ENCODE measurements at places on chromosomes 5 and 9.

DNA sequence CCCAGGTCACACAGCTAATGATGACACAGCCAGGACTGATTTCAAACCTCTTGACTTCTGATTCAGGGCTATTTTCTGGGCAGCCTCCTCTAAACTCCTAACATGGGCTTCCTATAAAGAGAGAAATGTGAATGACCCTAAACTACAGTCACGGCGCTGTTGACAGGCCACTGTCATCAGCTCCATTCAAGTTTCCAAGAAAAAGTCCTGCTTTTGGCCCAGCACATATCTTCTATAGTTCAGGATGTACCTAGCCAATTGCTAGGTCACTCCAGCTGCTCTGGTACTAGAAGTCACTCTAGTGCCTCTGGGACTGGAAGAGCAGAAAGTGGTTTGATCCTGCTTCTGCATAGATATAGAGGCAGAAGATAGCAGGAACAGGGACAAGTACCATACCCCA is 64.9 kb upstream of the TARS1 start:
- no peak for DNase-seq

DNA sequence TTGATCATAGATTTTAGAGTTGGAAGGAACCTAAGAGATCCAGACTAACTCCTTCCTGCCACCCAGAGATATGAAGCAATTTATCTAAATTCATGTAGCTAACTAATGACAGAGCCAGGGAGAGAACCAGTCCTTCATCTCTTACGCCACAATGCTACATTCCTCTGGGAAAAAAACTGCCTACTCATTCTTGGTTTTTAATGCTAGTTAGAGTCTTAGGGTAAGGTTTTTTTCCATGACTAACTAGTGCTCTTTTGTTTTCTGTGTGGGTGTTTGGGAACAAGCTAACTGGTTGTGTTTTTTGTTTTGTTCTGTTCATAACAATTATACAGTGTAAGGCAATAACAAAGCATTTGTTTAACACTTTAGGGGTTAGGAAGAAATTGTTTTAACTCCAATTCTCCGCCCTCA is 52.4 kb downstream of the SLC44A1 start:
- peak; percentile 20 for DNase-seq

DNA sequence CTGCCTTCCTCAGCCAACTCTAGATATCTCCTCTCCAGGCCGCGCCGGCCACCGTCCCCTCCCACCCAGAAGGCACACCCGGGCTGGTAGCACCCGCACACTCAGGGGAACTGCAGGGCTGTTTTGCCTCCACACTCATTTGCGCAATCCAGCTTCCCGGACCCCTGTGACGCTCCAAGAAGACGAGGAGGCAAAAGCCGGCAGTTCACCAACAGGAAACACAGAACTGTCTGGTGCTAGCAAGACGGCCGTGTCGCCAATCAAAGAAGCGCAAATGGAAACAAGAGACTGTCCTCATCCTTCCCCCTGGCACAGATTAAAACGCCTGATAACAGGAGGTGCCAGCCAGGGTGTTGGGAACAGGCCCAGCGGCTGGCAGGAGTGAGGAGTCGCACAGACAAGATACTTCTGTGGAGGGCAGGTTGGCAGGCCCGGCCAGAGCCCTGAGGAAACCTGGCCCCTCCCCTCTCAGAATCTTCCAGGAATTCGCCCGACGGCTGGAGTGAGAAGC is 7.8 kb downstream of the AGPAT2 start:
- no peak for DNase-seq

DNA sequence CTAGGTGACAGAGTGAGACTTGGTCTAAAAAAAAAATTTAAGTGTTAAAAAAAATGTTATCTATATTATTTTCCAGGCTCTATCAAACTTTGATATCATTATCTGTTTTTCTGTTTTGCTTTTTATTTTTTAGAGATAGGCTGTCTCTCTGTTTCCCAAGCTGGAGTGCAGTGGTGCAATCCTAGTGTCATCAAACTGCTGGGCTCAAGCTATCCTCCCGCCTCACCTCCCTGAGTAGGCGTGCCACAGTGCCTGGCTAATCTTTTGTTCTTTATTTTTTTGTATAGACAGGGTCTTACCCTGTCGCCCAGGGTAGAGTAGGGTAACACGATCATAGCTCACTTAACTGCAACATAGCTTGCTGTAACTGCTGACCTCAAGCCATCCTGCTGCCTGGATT is 14.4 kb downstream of the SEC24A start:
- DNase-seq, result no peak

- DNase-seq, result no peak
These were observed 117.0 kb downstream of the SSBP2 start for GRCh38 chr5:81633891-81634290.

DNA sequence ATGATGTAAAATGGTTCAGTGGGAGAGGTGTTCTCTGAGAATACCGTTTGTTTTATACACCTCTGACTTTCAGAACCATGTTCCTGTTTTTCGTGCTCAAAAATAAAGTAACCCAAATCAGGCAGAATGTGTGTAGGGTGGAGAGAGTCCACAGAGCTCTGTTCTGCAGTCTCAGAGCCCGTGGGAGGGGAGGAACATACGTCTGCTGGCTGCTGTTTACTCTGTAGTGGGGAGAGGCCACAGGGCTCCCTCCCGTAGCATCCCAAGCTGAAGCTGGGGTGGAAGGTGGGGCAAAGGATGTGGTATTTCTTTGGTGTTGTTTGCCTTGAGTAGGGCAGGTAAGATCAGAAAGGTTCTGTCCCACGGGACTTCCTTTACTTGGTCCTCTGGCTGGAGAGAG is 348.5 kb downstream of the DNAH5 start:
- no peak for DNase-seq

- DNase-seq, result no peak
These were observed 327.0 kb upstream of the TNC start for GRCh38 chr9:115444959-115445358.
